H9 (cell line): ENCODE measurements at places on chromosomes 16 and 17.

DNA sequence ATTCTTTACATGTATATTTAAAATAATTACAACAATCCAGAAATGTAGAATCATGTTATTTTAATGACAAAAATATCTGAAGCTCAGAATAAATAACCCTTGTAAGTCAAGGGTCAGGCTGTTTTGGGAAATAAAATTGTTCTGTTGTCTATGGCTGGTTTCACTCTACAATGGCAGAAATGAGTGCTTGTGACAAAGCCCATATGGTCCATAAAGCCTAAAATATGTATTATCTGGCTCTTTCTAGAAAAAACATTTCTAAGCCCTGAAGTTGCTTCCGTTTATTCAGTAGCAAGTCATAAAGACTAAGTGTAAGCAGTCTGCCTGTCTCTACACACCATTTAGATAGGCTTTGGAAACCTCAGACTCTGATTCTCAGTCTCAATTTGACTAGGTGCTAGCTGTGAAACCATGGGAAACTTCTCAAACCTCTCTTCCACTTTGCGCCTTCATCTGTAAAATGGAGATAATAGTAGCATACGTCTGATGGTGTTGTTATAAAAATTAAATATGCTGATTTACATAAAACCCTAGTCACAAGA lies 365.7 kb upstream of the CA10 start:
- DNase-seq: no peak

DNA sequence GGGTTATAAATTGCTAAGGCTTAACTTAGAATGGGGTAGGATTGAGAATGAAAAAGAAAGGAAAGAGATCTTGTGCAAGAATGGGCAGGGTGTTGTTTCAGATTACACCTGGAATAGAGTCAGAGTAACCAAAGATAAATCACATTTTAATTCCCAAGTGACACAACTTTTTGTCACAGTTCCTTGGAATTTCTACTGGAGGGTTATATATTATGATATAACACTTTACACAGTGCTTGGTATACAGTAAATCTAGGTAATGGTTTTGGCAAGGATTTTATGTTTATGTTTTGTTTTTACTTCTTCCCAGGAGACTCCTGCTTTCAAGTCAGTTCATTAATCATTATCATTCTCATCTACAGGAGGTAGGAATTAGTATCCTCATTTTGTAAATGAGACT lies 115.7 kb upstream of the KCNJ16 start:
- no peak for DNase-seq

DNA sequence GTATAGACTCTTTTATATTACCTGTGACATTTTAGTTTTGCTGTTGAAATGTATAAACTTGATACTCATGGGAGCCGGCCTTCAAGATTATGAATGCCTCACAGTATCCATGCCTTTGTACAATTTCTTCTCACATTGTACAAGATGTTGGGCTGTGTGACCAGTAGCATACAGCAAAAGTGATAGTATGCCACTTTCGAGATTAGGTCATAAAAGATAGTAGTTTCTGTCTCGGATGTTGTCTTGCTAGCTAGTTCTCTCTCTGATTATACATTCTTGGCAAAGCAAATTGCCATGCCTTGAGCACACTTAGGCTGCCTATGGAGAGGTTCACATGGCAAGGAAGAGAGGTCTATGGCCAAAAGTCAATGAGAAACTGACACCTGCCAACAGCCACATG lies 1309.8 kb upstream of the CDH8 start:
- no peak for DNase-seq

DNA sequence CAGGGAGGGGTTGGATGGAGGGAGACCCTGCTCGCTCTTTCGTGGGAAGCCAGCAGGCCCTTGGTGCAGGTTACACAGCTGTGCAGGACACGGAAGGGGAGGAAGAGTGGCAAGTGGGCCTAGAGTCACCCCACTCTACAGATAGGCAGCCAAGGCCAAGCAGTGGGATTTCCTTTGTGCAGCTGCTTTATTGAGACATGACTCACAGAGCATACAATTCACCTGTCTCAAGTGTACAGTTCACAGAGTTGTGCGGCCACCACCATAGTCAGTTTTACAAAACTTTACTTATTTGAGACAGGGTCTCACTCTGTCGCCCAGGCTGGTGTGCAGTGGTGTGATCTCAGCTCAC lies 91.2 kb upstream of the CIBAR2 start:
- DNase-seq: no peak

GRCh38 chr16:30185683-30186421 lies 2.5 kb downstream of the CORO1A start:
- no peak for DNase-seq
